Transverse colon (tissue), 4 donors: ENCODE measurements at places on chromosomes 6 and 20. TPM values are rescaled to one million over a fixed set of nuclear protein-coding genes. Genes with fewer than 3 reads are reported as not detected.

DNA sequence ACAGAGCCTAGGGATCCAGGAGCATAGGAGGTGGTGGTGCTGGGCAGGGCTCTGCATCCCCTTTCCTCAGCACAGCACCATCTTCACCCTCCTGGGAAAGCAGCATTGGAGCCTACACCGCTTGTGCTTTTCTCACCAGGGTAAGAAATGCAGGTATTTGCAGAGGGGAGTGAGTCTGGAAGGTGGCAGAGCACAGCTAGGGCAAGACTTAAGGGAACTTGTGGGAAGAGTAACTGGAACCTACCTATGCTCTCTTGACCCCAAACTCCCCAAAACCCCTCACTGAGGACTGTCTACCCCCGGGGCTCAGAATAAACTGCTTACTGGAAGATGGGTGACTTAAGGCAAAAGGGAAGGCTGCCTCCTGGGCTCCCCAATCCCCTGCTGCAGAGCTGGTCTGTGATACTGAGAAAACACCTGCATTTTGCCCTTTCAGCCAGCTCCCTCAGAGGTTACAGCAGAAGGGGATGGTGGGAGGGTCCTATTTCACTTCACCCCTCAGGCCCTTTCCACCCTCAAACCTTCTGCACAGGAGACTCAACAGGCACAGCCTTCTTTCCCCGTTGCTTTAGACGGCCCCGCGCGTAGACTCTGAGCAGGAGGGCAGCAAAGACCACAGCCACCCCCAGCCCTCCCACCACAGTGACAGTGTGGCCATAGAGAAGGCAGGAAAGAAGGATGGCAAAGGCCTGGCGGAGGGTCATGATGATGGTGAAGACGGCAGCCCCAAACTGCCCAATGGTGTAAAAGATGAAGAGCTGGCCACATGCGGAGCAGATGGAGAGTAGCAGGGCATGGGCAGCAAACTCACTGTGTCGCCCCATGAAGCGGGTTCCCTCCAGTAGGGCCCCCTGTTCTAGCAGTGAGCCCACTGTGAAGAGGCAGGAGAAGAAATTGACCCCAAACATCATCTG lies 2.9 kb downstream of the SLC35B2 start:
- H3K27me3 ChIP-seq: no peaks in the 10 kb centered on the region
- H3K4me1 ChIP-seq: peaks cover 17% of the 10 kb centered on the region
- DNase-seq: no peak
- no peaks in the 10 kb centered on the region for H3K36me3 ChIP-seq
- H3K27ac ChIP-seq: no peak overlapping the region
- H3K4me3 ChIP-seq: no peak overlapping the region

The SCAF8 gene
- total RNA-seq: 34.4 TPM

DNA sequence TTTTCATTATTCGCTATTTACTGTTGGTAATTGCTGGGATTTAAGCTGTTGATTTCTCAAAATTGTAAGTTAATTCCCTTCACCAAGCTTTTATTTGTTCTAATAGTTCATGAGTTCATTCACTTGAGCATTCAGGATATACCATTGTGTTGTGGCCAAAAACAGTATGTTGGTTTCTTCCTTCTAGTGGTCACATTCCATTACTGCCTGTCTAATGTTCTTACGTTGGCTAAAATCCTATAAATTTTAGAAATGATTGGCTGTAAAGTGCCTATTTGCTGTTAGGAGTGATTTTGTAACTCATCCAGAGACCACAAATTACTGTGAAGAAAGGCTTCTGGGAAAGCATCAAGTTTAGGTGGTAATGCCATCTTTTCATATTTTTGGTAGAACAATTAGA lies 76.3 kb downstream of the FARS2 start:
- H3K27me3 ChIP-seq: no peaks in the 10 kb centered on the region
- H3K4me1 ChIP-seq: peaks cover 21% of the 10 kb centered on the region
- no peak for DNase-seq
- no peaks in the 10 kb centered on the region for H3K36me3 ChIP-seq
- H3K27ac ChIP-seq: no peak overlapping the region
- no peak overlapping the region for H3K4me3 ChIP-seq

The CCDC170 gene
- 6.2 TPM for total RNA-seq

DNA sequence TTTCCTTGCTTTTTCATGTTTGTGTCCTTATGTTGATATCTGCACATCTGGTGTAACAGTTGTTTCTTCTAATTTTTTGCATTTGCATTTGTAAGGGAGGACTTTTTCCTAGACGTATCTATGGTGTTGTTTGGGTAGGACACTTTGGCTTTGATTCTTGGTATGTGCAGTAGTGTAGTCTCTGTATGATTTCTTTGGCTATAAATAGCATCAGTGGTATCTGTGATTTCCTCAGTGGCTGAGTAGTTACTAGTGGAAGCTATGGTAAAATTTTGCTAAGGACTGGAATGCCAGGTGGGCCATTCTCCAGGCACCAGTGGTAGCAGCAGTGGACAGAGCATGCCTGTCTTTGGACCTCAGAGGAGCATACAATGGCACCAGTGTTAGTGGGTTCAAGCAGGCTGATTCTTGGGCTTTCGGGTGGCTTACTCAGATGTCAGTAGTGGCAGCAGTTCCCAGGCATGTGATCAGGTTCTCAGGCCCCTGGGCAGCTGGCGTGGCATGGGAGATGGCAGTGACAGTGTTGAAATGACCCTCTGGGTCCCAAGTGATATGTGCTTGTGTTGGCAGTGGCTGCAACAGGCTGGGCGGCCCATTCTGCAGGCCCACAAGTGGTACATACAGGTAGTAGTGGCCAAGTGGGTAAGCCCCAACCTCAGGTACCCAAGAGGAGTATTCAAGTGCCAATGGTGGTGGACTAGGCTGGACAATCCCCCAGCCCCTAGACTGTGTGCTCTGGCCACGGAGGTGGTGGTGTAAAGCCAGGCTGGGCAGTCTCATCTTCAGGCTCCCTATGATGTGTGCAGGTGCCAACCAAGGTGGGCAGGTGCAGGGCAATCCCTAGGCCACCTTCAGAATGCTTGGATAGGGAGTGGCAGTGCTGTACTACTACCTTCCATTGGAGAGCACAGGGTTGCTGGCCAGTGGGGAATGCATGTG lies 54.5 kb downstream of the PLCG1 start:
- H3K4me3 ChIP-seq: no peak overlapping the region
- no peaks in the 10 kb centered on the region for H3K4me1 ChIP-seq
- no peak overlapping the region for H3K27ac ChIP-seq
- H3K36me3 ChIP-seq: no peaks in the 10 kb centered on the region

DNA sequence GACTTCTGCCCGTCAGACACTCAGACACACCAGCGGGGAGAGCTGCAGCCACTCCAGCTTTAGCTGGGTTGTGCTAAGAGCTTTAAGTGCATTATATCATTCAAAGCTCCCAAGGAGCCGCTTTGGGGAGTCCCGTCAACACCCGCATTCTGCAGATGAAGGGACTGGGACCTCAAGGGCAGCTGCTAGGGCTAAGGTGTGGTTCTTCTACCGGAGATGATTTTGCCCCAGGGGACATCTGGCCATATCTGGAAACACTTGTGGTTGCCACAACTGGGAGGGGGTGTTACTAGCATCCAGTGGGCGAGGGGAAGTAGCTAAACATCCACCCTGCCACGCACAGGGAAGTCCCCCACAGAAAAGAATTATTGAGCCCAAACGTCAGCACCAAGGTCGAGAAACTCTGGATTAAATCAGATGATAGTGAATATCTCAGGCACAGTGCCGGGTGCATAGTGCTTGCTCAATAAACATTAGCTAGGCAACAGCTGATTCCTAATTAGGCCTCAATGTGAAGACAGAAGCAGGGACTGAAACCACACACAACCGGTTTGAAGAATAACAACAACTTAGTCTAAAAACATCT lies 29.6 kb downstream of the PMEPA1 start:
- H3K27ac ChIP-seq: peak overlapping the region; percentile 28
- DNase-seq: peak; percentile 37
- no peaks in the 10 kb centered on the region for H3K27me3 ChIP-seq
- H3K4me3 ChIP-seq: no peak overlapping the region

- H3K36me3 ChIP-seq: no peaks in the 10 kb centered on the region
- H3K27ac ChIP-seq: no peak overlapping the region
- no peaks in the 10 kb centered on the region for H3K4me1 ChIP-seq
Measured at GRCh38 chr6:83815631-83816272, 37.4 kb upstream of the RIPPLY2 start.

- no peaks in the 10 kb centered on the region for H3K27me3 ChIP-seq
- H3K36me3 ChIP-seq: no peaks in the 10 kb centered on the region
- no peak overlapping the region for H3K4me3 ChIP-seq
- peaks cover 4% of the 10 kb centered on the region for H3K4me1 ChIP-seq
Measured at GRCh38 chr6:118804091-118804490, 89.9 kb upstream of the ASF1A start.

DNA sequence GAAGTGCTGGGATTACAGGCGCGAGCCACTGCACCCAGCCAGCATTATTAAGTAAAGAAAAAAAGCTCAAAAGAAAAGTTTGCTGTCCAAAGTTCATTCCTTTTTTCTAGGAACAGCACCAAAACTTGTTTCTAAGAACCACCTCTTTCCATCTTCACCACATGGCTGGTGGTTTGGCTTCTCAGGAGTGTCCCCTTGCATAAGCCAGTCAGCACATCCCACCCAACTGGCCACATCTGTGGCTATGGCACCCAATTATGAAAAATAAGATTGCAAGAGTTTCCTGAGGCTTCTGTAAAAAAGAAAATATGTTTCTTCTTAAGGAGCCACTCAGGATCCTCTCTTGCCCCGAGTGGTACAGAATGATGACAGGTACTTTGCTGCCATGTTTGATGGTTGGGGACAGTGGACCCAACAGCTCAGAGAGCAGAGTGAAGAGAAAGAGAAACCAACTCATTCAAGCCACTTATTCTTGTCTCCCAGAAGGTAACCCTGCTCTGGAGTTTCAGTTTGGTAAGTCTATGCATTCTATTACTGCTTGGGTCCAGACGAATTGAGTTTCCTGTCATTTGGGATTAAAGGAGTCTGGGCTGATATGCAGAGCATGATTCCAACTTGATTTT lies 65.3 kb downstream of the PSMB1 start:
- DNase-seq: no peak
- H3K27me3 ChIP-seq: no peaks in the 10 kb centered on the region
- H3K4me3 ChIP-seq: no peak overlapping the region
- no peaks in the 10 kb centered on the region for H3K4me1 ChIP-seq
- H3K27ac ChIP-seq: no peak overlapping the region

DNA sequence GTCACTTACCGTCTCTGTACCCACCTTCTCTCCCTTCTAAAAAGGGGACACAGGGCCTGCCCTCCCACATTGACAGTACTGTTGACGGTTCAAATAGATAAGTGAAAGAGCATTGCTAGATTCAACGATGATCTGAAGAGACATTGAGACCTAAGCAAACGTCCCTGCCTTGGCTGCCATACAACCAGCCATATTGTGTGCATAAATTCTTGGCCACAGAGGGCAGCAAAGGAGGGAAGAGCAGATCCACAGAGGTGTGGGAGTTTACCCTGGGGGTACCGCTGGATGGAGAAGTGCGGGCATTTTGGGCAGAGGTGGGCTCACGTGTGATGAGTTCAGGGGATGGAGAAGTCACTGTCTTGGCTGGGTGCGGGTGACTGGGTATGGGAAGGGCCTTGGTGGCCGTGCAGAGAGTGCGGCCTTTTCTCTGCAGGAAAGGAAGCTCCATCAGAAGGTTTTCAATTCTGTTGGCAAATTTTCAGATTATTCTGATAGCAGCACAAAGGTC lies 85.6 kb downstream of the POPDC3 start:
- DNase-seq: no peak
- H3K4me1 ChIP-seq: no peaks in the 10 kb centered on the region
- H3K36me3 ChIP-seq: no peaks in the 10 kb centered on the region
- no peak overlapping the region for H3K27ac ChIP-seq

GRCh38 chr6:19525673-19526072 lies 311.5 kb upstream of the ID4 start:
- H3K36me3 ChIP-seq: no peaks in the 10 kb centered on the region
- H3K27ac ChIP-seq: no peak overlapping the region
- peaks cover 12% of the 10 kb centered on the region for H3K4me1 ChIP-seq
- DNase-seq: no peak
- H3K4me3 ChIP-seq: no peak overlapping the region

DNA sequence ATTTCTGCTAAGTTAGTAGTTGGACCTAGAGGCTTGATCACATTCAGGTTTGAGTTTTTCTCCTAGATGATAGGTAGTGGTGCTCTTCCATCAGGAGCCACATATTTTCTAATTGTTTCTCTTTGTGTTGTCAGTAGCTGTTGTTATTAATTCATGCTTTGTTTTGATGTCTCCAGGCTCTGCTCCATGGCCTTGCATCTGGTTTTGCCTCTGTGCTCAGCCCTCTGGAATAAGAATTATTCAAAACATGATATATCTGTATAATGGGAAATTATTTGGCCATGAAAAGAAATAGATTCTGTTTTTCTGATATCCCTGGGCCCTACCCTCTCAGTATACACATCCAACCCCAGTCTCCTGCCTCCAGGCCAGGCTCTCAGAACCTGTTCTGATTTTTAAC lies 184.8 kb downstream of the CDC5L start:
- H3K4me1 ChIP-seq: no peaks in the 10 kb centered on the region
- H3K27me3 ChIP-seq: no peaks in the 10 kb centered on the region
- H3K4me3 ChIP-seq: no peak overlapping the region
- no peaks in the 10 kb centered on the region for H3K36me3 ChIP-seq
- H3K27ac ChIP-seq: no peak overlapping the region

DNA sequence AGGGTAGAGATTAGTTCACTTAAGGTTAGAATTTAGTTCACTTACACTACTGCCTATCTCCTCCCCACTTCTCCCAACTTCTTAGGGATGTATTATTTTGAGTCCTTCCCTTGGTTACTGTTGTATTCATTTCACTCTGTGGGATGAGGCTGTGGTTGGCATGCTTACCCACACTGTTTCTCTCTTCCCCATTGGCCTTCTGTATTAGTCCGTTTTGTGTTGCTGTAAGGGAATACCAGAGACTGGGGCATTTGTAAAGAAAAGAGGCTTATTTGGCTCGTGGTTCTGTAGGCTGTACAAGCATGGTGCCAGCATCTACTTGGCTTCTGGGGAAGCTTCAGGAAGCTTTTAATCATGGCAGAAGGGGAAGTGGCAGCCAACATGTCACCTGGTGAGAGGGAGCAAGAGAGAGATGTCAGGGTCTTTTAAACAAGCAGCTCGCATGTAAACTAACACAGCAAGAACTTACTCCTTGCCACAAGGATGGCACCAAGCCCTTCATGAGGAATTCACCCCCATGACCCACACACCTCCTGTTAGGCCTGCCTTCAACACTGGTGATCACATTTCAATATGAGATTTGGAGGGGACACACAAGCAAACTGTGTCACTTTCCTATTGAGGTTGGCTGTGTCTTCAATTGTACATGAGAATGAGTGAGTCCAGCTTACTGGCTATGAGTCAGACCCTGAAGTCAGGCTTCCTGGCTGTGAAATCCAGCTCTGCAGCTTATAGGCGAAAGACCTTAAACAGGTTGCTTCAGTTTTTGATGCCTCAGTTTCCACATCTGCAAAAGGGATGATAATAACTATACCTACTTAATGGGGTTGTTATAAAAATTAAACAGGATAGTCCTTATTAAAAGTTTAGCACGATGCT lies 53.3 kb downstream of the SYNDIG1 start:
- no peak overlapping the region for H3K4me3 ChIP-seq
- H3K36me3 ChIP-seq: no peaks in the 10 kb centered on the region
- no peak for DNase-seq
